ENCODE measurements at places on chromosomes 12 and 14. TPM values are rescaled to one million over a fixed set of nuclear protein-coding genes. Genes with fewer than 3 reads are reported as not detected.
A peak's percentile ranks its signal among the peaks of the same experiment; 100 is the strongest.

DNA sequence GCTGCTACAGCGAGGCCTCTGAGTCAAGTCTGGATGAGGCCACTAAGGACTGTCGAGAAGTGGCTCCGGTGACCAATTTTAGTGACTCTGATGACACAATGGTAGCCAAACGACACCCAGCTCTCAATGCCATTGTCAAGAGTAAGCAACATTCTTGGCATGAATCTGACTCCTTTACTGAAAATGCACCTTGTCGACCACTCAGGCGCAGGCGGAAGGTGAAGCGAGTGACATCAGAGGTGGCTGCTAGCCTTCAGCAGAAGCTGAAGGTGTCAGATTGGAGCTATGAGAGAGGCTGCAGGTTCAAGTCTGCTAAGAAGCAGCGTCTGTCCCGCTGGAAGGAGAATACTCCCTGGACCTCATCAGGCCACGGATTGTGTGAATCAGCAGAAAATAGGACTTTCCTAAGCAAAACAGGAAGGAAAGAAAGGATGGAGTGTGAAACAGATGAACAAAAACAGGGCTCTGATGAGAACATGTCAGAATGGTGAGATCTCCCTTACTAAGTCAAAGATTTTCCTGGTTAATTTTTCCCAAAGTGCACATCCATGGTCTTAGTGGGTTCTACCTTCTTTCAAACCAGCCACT lies 2.9 kb downstream of the GPATCH2L start:
- DNase-seq, result no peak

The P2RX7 gene
- not detected for total RNA-seq

- DNase-seq, result no peak
Observed at GRCh38 chr12:109721276-109721675, 7.7 kb downstream of the FAM222A start.

The TCL1B gene
- not detected for total RNA-seq

- no peak for DNase-seq
Observed at GRCh38 chr14:99597911-99598600, 6.0 kb downstream of the CCDC85C start.

DNA sequence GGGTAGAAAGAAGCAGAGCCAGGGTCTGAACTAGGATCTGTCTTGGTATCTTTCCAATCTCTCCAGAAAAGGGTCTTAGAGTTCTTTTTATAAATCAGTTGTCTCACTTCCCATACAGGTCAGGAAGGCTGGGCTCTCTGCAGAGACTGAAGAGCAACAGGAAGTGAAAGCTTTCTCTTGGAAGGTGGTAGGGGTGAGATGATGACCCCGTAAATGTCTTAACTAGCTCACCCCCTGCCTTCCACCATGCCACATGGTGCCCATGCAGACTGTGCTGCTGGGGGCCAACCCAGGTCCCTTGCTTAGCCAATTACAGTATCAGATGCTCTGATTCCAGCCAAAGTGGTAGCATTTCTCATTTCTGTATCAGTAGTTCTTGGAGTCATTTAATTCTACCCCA lies 17.6 kb upstream of the RASSF8 start:
- DNase-seq, result peak; percentile 32

GRCh38 chr12:103441437-103442181 lies 54.2 kb downstream of the C12orf42 start:
- DNase-seq, result no peak

The ESPL1 gene
- 16.8 TPM for total RNA-seq

The PIANP gene
- 0.45 TPM for total RNA-seq

DNA sequence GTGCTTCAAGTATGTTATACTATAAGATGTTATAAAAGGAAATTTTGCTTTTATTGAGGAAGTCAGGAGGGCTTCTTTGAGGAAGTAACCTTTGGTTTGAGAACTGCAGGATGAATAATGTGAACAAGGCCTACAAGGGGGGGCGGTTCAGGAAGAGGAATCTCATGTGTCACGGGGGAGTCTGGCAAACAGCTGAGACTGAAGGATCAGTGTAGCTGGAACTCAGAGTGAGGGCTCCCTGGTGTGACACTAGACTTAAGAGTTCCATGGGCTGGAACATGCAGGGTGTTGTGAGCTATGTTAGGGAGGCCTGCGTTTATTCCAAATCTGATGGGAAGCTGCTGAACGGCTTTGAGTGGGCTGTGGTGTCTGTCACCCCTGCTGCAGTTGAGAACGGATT lies 62.3 kb downstream of the UNC79 start:
- DNase-seq, result no peak

The KSR2 gene
- total RNA-seq, result not detected

DNA sequence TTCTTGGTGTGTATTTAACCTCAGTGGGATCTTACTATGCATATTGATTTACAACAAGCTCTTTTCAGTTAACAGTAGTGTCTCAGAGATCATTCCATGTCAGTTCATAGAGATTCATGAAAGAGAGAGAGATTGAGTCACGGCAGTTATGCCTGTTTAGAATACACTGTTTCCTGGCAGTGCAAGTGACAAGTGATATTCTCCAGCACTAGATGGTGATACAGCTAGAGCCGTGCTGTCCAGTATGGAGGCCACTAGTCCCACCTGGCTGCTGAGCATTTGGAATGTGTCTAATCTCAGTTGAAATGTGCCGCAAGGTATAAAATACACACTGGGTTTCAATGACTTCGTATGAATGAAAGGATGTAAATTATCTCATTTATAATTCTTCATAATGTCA lies 184.4 kb downstream of the SUDS3 start:
- no peak for DNase-seq

The TAS2R7 gene
- not detected for total RNA-seq

DNA sequence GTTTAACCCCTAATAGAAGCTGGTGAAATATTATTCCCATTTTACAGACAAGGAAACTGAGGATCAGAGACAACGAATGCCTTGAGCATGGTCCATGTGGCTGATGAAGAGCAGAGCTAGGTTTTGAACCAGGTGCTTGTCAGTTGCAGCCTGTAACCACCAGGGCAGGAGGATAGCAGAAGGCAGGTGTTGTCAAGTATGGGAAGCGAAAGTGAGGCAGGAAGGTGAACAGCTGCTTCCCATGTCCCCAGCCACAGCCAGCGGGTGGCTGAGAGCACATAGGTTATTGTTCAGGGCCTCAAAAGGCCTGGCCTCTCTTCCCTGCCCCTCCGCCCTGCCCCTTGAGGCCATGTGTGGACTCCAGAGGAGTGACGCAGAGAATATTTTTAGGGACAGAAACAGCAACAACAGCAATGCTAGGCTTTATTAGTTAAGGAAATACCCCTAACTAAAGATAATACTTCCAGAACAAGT lies 39.6 kb downstream of the IQSEC3 start:
- no peak for DNase-seq

The RAP1B gene
- 229 TPM for total RNA-seq

The PLEK2 gene
- 2.3 TPM for total RNA-seq

DNA sequence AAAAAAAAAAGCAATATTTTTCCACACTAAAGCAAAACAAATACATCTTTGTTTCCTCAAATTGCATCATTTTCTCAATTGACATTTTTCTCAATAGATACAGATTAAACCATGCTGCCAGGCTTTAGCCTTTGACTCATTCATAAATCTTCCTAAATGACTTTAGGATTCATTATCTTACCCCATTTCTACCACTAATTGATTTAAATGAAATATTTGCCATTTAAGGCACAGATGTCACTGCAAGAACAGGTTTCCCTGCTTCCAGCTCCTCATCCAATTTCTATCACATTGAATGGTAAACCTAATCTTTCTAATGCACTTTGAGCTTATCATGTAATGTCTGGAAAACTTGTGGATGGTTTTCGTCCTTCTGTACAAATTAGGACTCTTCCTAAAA lies 298.7 kb downstream of the RPL10L start:
- DNase-seq, result no peak

- DNase-seq, result peak; percentile 79
Observed at GRCh38 chr12:116384691-116385485, 107.4 kb upstream of the MED13L start.

DNA sequence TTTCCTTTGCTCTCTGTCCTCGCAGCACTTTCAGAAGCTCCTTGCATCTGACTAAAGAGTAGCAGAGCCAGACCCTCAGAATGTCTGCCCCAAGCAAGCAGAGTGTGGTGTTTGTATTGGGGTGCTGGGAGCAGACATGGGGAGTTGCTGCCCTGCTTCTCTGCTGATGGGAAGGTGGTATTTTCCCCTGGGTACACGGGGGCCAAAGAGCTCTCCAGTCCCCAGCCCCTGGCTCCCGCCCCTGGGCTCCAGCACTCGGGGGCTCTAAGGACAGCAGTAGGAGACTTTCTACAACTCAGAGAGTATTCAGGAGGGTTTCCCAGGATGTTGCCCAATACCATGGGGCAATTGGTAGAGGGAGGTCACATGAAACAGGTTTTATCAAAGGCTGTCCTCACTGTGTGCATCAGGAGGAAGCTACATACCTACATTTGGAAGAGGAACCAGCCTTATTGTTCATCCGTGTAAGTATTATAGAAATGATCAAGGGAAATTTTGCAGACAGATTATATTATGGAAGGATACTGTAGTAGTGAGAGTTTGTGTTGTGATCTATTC lies 50.3 kb downstream of the DAD1 start:
- no peak for DNase-seq

- DNase-seq, result peak; percentile 11
Observed at GRCh38 chr14:55850825-55851241, 267.4 kb upstream of the PELI2 start.

DNA sequence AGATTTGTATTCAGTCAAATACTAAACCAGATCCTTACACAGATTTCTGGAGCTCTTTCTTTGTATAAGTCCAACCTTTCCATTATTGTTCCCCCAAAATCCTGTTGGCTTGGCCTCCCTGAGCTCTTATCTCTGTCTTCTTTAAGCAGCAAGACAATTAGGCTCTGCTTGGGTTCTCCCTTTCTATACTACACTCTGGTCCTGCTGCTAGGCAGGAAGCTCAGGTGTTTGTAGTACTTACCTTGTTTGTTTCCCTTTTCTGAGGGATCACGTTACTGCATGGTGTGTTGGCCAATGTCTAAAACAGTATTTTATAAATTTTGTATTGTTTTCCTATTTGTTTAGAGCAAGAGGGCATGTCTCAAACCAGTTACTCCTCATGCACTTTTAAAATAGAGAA lies 192.9 kb downstream of the PRKD1 start:
- no peak for DNase-seq

DNA sequence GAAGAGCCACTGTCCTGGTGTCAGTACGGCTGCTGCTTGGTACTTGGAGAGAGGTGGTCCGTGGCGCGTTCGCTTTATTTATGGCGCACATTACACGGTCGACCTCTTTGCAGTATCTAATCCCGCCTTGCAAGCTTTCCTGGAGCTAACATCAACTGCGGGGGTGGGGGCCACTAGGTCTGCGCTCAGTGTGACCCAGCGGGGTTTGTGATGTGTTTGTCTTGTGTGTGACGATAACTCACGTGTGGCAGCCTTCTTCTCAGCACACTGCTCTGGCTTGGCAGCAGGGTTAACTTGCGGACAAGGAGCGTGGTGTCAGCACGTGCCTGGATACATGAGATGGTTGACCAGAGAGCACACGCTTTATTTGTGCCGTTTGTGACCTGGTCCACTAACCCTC lies 122.2 kb upstream of the RTL1 start:
- no peak for DNase-seq

- no peak for DNase-seq
Observed at GRCh38 chr12:71627438-71628002, 36.1 kb downstream of the ZFC3H1 start.

- DNase-seq, result peak; percentile 88
Observed at GRCh38 chr12:129257524-129257923, 404.2 kb downstream of the GLT1D1 start.

The DPY19L2 gene
- total RNA-seq, result 2.4 TPM

- DNase-seq, result no peak
Observed at GRCh38 chr14:71713451-71713850, 218.8 kb upstream of the RGS6 start.

- DNase-seq, result no peak
Observed at GRCh38 chr12:49902399-49903350, 1.0 kb downstream of the FAIM2 start.

The ITGB7 gene
- total RNA-seq, result not detected

GRCh38 chr12:88643685-88644084 lies 63.4 kb upstream of the KITLG start:
- DNase-seq, result no peak

The TEX22 gene
- total RNA-seq, result 0.20 TPM

- DNase-seq, result no peak
Observed at GRCh38 chr12:81617915-81618314, 141.2 kb downstream of the PPFIA2 start.

The PDE6H gene
- not detected for total RNA-seq

The LYZ gene
- total RNA-seq, result not detected
